ENCODE measurements at places on chromosomes 7 and 10.

GRCh38 chr10:27949528-27950241 is 49.2 kb downstream of the ODAD2 start:
- DNase-seq, result no peak

DNA sequence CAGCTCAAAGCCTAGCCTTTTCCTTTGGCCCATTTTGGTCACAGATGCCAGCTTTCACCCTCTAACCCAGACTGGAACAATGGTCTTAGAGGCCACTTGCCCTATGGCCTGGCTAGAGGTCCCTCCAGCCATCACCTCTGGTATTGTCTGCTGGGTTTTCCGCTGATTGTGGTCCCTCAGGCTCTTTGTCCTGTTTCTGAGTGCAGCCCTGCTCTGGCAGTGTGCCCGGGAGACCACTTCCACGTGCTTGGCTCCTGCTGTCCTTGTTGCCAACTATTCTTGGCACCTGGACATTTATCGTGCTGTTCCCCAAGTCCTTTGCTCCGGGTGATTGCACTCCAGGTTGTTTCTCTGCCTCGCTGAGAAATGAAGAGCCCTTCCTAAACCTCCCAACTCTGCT is 53.3 kb upstream of the FAM180A start:
- DNase-seq, result no peak

- DNase-seq, result no peak
Measured at GRCh38 chr7:125773113-125773785, 843.6 kb upstream of the POT1 start.

GRCh38 chr10:48652344-48652743 is 32.3 kb upstream of the WDFY4 start:
- DNase-seq, result no peak

- DNase-seq, result no peak
Measured at GRCh38 chr10:14601326-14601725, 173.4 kb downstream of the FAM107B start.

GRCh38 chr10:115384665-115385064 is 291.5 kb downstream of the ATRNL1 start:
- DNase-seq, result no peak

DNA sequence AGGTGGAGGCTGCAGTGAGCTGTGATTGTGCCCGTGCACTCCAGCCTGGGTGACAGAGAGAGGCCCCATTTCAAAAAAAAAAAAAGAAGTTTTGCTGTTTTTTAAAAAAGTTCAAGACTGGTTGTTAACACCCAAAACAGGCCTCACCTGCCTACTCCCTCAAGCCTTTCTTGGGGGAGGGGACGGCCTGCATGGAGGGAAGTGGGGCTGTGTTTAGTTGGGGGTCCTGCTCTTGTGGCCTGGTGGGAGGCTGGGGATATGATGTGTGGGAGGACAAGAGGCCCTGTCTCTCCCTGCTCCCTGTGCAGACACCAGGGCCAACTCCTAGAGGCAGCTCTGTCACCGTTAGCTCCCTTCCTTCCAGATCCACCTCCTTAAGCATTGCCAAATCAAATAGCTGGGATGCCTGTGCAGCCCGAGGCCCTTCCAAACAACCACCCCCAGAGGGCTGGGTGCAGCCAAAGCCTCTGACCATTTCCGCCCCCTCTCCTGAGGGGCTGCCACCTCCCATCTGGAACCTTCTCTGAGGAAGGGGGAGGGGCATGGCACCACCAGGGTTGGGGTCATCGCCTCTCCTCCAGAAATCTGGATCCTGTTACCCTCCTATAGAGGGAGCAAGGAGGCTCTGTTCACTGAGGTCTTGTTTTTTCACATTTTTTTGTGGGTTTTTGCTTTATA is 32.9 kb upstream of the ANKRD2 start:
- no peak for DNase-seq

DNA sequence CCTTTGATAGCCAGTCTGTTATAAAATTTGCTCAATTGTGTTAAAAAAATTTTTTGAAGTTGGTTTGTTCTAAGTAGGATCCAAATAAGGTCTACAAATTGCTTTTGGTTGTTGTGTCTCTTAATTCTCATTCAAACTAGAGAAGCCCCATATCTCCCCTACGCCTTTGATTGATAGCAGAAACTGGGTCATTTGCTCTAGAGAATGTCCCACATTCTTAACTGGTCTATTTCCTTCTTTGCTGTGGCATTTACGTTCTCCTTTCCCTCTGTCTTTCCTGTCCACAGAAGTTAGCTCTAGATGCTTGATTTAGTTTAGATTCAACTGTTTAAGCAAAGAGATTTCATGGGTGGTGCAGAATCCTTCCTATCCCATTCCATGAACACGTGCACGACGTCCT is 174.6 kb upstream of the SVIL start:
- DNase-seq, result no peak

GRCh38 chr7:92391071-92391470 is 56.2 kb upstream of the GATAD1 start:
- no peak for DNase-seq

GRCh38 chr10:3681642-3682554 is 103.1 kb downstream of the KLF6 start:
- no peak for DNase-seq

- no peak for DNase-seq
Measured at GRCh38 chr7:134174795-134175261, 47.7 kb downstream of the LRGUK start.

DNA sequence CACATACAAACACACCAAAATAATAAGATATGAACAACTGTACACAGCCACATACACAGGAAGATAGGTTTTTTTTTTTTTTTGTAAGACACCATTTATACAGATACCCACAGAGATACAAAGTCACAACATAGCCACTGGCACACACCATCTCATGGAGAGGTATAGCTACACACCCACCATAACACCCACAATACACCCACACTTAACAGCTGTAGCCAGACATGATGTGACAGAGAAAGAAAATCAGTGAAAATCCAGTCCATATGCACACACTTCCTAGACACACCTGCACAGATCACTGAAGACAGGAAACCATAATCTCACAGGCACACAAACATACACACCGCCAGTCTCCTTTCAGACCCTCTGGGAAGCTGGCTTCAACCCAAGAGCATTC is 62.4 kb upstream of the PAX2 start:
- no peak for DNase-seq

GRCh38 chr10:110207805-110208613 is 604 bp downstream of the MXI1 start:
- no peak for DNase-seq

DNA sequence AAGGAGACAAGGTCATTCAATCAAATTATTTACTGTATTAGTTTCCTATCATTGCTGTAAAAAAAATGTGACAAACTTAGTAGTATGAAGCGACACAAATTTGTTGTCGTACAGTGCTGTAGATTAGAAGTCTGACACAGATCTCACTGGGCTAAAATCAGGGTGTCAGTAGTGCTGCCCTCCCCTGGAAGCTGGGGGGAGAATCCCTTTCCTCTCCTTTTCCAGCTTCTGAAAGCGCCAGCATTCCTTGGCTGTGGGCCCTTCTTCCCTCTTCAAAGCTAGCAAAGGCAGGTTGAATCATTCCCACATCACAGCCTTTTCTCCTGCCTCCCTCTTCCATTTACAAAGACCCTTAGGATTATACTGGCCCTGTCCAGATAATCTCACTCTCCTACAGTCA is 28.0 kb downstream of the VPS41 start:
- no peak for DNase-seq

- DNase-seq, result no peak
Measured at GRCh38 chr10:128664729-128665128, 538.5 kb upstream of the MKI67 start.

DNA sequence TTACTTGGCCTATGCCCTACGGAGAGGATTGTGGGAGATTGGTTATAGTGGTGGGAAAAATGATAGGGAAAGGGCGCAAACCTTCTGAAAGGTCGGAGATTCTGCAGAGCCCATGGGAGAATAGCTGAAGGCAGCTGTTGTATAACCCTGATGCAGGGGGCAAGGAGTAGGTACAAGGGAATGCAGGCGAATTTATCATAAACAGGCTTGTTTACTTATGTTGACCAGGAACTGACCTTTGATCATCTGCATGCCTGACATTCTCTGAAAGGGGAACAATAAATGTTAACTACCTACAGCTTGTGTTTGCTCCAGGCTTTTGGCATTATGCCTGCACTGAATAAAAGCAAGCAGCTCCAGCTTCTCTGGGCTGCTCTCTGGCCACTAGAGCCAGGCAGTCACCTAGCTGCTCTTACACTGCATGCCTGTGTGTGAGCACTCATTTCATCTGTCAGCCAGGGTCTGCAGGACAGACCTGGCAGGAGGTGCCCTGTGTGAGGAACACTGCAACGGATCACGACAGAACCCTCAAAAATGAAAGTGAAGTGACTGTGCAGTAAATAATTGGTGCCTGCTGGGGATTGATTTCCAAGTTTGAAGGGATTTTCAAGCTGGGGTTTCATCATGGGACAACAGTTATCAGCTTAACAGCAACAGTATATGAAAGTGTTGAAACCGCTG is 31.1 kb upstream of the ABCA13 start:
- DNase-seq, result no peak

DNA sequence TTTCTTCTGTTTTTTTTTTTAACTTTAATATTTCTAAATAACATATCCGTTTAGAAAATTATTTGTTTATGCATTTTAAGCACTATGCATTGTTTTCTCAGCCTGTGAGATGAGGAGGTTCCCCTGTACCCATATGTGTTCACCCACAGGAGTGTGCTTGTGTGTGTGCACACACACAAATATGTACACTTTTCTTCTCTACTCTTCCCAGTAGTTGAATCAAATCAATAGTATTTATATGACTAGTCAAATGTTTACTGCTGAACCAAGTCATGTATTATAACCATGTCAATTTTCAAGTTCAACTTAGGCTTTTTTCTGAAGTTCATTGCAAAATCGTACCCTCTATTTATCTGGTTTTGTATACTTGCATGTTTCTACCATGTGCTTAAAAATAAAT is 37.3 kb downstream of the HDAC9 start:
- no peak for DNase-seq

- no peak for DNase-seq
Measured at GRCh38 chr7:116548506-116548905, 23.7 kb downstream of the CAV1 start.

- DNase-seq, result no peak
Measured at GRCh38 chr7:45044338-45044737, 44.3 kb downstream of the CCM2 start.

DNA sequence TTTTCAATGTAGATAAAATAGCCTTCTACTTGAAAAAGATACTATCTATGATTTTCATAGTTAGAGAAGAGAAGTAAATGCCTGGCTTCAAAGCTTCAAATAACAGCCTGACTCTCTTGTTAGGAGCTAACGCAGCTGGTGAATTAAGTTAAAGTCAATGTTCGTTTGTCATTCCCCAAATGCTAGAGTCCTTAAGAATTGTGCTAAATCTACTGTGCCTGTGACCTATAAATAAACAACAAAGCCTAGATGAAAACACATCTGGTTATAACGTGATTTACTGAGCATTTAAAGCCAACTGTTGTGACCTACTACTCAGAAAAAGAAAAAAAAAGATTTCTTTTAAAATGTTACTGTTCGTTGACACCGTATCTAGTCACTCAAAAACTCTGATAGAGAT is 134.7 kb downstream of the POLR1F start:
- DNase-seq, result no peak

GRCh38 chr7:91518058-91518457 is 253.8 kb downstream of the FZD1 start:
- DNase-seq, result no peak

- no peak for DNase-seq
Measured at GRCh38 chr10:26372513-26373354, 65.4 kb upstream of the APBB1IP start.

DNA sequence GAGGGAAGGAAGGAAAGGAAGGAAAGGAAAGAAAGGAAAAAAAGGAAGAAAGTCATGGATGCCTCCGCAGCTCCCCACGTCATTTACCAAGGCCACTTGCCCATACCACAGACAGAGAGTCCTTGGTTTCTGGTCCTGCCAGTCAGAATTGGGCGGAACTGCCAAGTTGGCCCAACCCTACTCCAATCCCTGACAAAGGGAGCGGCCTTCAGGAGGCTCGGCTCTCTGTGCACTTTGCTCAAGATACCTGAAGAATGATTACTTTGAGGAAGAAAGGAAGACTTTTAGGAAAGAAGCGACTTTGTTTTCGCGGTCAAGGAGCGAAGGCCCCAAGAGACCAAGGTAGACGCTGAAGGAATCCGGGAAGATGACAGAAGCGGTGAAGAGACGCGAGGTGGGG is 49.1 kb upstream of the FXYD4 start:
- DNase-seq, result no peak

DNA sequence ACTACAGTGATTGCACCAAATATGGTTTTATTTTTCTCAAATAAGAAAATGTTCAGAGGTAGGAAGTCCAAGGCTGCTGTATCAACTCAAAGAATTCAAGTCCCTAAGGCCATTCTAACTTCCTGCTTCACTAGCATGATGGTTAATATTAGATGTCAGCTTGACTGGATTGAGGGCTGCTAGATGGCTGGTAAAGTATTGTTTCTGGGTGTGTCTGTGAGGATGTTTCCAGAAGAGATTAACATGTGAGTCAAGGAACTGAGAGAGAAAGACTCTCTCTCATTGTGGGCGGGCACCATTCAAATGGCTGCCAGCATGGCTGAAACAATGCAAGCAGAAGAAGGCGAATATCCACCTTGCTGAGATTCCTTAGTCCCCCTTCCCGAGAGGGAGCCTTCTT is 77.4 kb upstream of the NRBF2 start:
- DNase-seq, result no peak

DNA sequence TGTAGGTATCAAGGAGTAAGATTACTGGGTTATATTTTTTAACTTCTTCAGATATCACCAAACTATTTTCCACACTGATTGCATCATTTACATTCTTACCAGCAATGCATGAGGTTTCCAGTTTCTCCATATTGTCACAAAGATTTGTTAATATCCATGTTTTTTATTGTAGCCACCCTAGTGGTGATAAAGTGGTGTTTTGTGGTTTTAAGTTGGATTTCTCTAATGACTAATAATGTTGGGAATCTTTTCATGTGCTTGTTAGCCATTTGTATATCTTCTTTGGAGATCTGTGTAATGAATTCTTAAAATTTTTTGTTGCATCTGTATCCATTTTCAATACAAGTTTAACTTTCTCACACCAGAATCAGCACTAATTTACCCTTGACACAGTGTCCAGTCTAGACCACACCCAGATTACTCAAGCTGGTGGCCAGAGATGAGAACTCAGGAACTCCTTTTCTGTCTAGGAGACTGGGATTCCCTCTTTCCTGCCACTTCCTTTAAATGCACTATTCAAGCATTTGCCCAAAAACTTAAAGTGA is 67.0 kb upstream of the PLXDC2 start:
- no peak for DNase-seq

Data from activated CD4-positive, alpha-beta T cell treated with anti-CD3 and anti-CD28 coated beads for 24 hours (primary cell).